ENCODE measurements at places on chromosomes 3 and 15. TPM values are rescaled to one million over a fixed set of nuclear protein-coding genes. Genes with fewer than 3 reads are reported as not detected.
A peak's percentile ranks its signal among the peaks of the same experiment; 100 is the strongest.

ANKUB1 gene
- total RNA-seq = not detected

ZSCAN2 gene
- total RNA-seq = 9.2 TPM

WDR82 gene
- total RNA-seq = 63.9 TPM

DNA sequence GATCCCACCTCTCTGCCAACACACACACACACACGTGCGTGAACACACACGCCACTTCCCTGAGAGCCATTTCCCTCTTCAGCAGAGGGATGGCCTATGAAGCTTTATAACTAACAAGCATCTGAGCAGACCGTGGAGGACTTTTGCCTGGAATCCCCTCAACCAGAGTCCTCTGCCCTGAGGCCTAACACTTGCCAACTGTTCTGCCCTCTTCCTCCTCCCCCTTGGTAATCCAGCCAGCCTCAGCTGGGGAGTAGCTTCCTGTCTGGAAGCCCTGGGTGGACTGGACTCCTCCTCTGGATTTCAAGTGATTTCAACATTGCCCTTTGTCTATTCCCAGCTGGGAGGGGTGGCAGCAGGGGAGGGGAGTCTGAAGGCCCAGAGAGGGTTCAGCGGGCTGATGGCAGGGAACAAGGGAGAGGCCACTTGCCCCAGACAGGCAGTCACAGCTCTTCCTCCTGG lies 68.4 kb upstream of the HACD2 start:
- DNase-seq = peak; percentile 96
- peaks cover 20% of the 10 kb centered on the region for H3K4me1 ChIP-seq
- no peak overlapping the region for H3K4me3 ChIP-seq
- H3K27ac ChIP-seq = peak overlapping the region; percentile 40

- H3K4me3 ChIP-seq = no peak overlapping the region
- no peaks in the 10 kb centered on the region for H3K4me1 ChIP-seq
- no peaks in the 10 kb centered on the region for H3K27me3 ChIP-seq
- no peak overlapping the region for H3K27ac ChIP-seq
- H3K36me3 ChIP-seq = peaks cover 10% of the 10 kb centered on the region
- DNase-seq = no peak
Measured at GRCh38 chr3:152454076-152454875, 185.5 kb downstream of the MBNL1 start.

DNA sequence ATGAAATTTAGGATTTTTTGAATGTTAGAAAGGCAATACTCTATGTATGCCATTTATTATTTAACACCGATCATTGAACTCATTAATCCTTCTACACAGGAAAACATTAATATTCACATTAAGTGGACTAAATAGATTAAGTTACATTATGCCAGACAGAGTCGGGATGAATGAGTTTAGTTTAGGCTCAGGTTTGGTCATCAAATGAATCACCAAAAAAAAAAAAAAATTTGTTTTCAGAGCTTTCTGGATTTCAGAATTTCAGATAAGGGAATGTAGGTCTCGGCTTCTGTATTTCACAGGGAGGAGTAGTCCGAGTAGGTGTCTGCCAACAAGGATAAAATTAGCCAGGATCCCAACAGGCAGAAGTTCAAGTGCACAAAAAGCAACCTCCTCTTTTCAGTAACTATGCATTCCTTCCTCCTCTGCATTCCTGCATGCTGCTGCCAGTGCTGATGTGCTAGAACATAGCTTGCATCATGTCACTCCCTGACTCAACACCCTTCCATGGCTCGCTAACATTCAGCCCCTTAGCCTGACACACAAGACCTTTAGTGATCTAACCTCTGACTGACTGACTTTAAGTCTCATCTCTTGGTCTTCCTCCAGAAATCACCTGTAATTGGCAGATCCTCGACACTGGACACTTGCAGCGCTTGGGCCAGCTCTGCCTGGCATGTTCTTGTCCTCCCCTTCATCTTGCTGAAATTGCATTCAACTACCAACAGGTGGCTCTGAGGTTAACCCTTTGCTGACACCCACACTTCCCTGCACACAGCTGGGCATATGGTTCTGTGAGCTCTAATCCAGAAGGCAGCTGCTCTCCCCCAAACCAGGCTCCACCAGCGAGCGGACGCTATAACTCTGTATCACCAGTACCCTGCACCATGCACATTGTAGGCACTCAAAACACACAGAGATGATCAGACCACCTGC lies 145.4 kb upstream of the PROK2 start:
- H3K36me3 ChIP-seq = no peaks in the 10 kb centered on the region
- no peak overlapping the region for H3K4me3 ChIP-seq
- H3K27me3 ChIP-seq = peaks cover 6% of the 10 kb centered on the region
- DNase-seq = peak; percentile 44
- no peaks in the 10 kb centered on the region for H3K4me1 ChIP-seq
